Dermis blood vessel endothelial cell (primary cell): ENCODE measurements at places on chromosomes 3 and 15. TPM values are rescaled to one million over a fixed set of nuclear protein-coding genes. Genes with fewer than 3 reads are reported as not detected.

The AGBL1 gene
- total RNA-seq, result not detected in 2 replicates

The ZFAND6 gene
- 144 and 153 TPM in 2 replicates for total RNA-seq

The CCDC13 gene
- 0.28 and 1.0 TPM in 2 replicates for total RNA-seq

The EHD4 gene
- total RNA-seq, result 84.4 and 128 TPM in 2 replicates

The TMEM266 gene
- total RNA-seq, result not detected in 2 replicates

The GLDN gene
- not detected in 2 replicates for total RNA-seq

The CCDC39 gene
- total RNA-seq, result under 0.01 and 0.34 TPM in 2 replicates

The GOLGA6A gene
- total RNA-seq, result not detected in 2 replicates

The ZIC1 gene
- total RNA-seq, result under 0.01 TPM in 1 of 2 replicates, not detected in the other

The HTR3E gene
- not detected in 2 replicates for total RNA-seq

The CLDN1 gene
- 0.68 and 0.79 TPM in 2 replicates for total RNA-seq

The EEFSEC gene
- 2.2 and 4.5 TPM in 2 replicates for total RNA-seq

The ALS2CL gene
- total RNA-seq, result 7.5 and 8.5 TPM in 2 replicates

The MINAR1 gene
- 0.47 and 0.51 TPM in 2 replicates for total RNA-seq

The CCNL1 gene
- 87.8 and 195 TPM in 2 replicates for total RNA-seq

The TUSC7 gene
- total RNA-seq, result not detected in 2 replicates

The ZPLD1 gene
- 0.05 and 0.34 TPM in 2 replicates for total RNA-seq

The FBXO40 gene
- not detected in 2 replicates for total RNA-seq

The MEIS2 gene
- 12.9 and 13.8 TPM in 2 replicates for total RNA-seq

The ATP10A gene
- total RNA-seq, result 0.05 and 0.17 TPM in 2 replicates

The SLC24A5 gene
- total RNA-seq, result not detected in 2 replicates

The DUOXA2 gene
- total RNA-seq, result not detected in 2 replicates

The FETUB gene
- not detected in 2 replicates for total RNA-seq

The ADAMTS9 gene
- 80.3 and 86.0 TPM in 2 replicates for total RNA-seq

The ADGRG7 gene
- total RNA-seq, result not detected in 2 replicates

The SNX22 gene
- total RNA-seq, result 0.23 and 0.34 TPM in 2 replicates

The KIF23 gene
- 13.8 and 55.1 TPM in 2 replicates for total RNA-seq

The MKRN3 gene
- 0.34 and 0.88 TPM in 2 replicates for total RNA-seq

The COL8A1 gene
- 263 and 653 TPM in 2 replicates for total RNA-seq

The TFDP2 gene
- total RNA-seq, result 23.5 and 32.0 TPM in 2 replicates

The RPL4 gene
- 1,741 and 3,818 TPM in 2 replicates for total RNA-seq

The CHDH gene
- total RNA-seq, result 0.23 and 1.0 TPM in 2 replicates

The PRKCI gene
- total RNA-seq, result 32.8 and 38.8 TPM in 2 replicates

The A4GNT gene
- not detected in 2 replicates for total RNA-seq

The NR1I2 gene
- under 0.01 TPM in 1 of 2 replicates, not detected in the other for total RNA-seq

The GXYLT2 gene
- total RNA-seq, result under 0.01 and 0.09 TPM in 2 replicates

The SLC51B gene
- not detected in 2 replicates for total RNA-seq

The CX3CR1 gene
- not detected in 2 replicates for total RNA-seq
